ENCODE measurements at places on chromosomes 11 and 22.

GRCh38 chr22:34687116-34687515 lies 378.8 kb upstream of the ISX start:
- no peak for DNase-seq

GRCh38 chr11:23542816-23543215 lies 682.5 kb upstream of the CCDC179 start:
- DNase-seq = no peak

DNA sequence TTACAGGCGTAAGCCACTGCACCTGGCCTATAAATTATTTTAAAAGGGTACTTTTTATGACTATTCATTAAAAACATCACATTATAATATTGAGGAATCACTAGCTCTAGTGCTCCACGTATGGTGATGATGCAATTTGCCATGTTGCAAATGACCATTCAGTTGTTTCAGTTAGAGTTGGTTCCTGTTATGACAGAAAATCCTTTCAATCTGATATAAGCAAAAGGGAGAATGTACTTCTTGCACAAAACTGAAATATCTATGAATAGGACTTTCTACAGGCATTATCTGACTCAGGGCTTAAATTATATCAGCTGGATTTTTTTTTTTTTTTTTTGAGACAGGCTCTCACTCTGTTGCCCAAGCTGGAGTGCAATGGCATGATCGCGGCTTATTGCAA lies 45.6 kb upstream of the RRM1 start:
- DNase-seq = no peak

DNA sequence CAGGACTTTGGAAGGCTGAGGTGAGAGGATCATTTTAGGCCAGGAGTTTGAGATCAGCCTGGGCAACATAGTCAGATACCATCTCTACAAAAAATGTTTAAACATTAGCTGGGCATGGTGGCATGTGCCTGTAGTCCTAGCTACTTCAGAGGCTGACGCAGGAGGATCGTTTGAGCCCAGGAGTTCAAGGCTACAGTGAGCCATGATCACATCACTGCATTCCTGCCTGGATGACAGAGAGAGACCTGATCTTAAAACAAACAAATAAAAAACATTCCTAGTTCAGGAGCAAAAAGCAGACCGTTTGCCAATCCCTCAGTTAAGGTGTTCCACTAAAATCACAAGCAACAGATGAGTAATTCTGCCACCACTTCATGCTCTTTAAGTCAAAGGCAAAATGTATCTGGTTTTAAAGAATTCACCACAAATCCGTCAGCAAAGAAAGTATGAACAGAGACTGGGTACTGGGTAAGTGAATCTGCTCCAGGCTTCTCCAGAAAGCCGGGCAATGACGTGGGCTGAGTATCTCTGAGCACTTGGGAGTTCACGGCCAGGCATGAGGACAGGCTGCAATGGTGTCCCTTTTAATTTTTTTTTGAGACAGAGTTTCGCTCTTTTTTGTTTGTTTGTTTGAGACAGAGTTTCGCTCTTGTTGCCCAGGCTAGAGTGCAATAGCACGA lies 19.5 kb downstream of the CLTCL1 start:
- no peak for DNase-seq

DNA sequence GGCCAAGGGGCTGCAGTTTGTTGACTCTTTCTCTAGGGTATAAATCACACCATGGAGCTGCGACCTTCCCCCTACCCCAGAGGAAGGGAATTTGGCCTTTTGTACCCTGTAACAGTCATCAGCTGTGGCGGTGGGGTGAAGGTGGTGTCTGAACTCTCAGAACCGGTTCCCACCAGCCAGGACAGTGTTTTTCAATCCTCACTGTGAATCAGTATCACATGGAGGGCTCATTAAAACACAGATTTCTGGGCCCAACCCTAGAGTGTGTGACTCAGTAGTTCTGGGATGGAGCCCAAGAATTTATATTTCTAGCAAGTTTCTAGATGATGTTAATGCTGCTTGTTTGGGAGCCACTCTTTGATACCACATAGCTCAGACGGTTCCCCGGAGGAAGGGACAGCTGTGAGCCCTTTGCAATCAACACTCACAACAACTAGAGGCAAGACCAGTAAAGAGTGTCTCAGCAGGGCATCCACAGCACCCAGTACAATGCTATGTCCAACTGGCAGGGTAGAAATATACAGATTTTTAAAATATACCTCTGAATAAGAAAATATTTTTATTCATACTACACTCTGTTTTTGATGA lies 43.9 kb upstream of the FAT3 start:
- DNase-seq = no peak

DNA sequence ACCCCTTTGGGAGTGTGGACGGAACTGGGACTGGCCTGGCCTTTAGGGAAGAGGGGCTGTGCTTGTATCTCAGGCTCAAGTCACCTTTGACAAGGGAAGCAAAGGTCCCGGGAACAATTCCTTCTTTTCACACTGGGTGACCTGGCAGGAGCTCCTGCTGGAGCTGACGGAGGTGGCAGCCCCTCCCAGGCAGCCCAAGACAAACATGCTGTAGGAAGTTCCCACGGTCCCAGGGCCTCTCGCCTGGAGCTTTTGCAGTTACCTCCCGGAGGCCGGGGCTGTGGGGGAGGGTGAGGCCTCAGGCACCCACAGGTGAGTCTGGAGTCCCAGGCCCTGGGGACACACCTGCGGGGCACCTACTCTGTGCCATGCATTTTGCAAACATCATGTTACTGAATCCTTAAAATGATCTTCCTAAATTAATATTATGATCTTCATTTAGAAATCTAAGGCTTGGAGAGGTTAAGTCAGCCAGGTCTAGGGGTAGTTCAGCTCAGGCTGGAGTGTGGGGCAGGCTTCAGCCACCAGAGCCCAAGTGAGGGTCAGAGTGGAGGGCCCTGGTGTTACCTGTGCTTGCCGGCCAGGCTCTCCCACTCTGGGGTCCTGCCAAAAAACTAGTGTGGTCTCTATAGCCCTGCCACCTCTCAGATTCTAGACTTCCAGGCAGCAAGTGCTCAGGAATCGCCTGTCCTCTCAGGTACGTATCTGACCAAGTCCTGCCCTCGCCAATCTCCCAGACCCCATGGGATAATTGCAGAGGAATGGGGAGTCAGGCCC lies 15.7 kb upstream of the MYEOV start:
- no peak for DNase-seq

DNA sequence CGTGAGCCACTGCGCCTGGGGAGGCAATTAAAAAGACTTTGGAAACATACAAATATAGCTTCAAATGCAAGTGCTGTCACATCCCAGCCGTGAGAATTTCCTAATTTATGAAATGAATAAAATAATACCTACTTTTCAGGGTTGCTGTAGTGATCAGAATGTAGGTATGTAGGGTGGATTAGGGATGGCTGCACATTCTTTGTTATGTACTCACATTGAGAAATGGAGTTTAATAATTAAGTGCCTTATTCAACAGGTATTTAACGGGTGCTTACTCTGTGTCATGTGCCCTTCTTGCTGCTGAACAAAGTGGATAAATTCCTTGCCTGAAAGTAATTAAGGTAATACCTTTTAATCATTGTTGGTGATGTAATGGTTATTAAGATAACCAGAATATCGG lies 37.0 kb downstream of the MMP7 start:
- no peak for DNase-seq

DNA sequence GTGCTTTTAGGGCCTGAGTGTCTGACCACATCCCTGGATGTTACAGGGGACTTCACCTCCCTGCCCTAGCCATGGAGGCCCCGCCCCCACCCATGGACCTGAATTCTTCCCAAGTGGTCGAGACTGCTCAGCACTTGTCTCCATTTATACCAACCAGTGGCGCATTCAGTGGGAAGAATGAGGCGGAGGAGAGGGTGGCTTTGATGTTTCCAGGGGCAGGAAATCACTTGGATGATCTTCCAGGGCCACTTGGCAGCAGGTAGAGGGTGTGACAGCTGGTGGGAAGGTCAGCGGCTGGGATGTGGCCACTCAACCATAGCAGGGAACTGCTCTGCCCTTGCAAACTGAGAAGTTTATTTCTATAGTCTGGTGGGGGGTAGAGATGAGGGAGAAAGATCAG lies 155.1 kb upstream of the BLID start:
- no peak for DNase-seq
